ENCODE measurements at places on chromosomes 16 and 17.

DNA sequence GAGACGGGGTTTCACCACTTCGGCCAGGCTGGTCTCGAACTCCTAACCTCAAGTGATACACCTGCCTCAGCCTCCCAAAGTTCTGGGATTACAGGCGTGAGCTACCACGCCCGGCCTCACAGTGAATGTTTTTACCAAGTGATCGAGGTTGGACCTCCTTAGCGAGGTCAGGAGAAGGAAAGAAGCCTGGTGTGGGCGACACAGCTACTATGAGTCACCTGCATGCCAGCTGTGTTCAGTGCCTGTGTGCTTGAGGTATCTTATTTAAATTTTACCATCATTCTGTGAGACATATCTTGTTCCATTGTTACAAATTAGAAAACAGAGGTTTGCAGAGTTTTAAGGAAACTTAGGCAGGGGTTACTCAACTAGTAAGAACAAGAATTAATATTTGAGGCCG, 174.8 kb upstream of the DYNLRB2 start:
- no peak for DNase-seq

DNA sequence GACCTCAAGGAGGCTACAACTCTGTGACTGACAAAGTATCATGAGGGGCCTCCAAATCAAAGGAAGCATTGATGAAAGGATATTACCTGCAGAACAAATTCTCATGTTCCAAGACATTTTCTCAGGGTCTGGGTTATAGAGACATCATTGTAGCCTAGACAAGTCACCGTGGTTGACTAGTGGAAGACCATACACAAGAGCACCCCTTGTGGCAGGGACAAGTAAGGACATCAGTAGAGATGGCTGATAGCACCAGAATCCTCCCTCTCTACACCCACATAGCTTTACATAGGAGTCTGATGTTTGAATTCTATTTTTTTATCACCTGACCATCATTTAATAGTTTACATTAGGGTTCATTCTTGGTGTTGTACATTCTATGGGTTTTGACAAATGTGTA, 32.5 kb upstream of the CDH8 start:
- DNase-seq, result peak; percentile 26

- DNase-seq, result no peak
These were observed 10.9 kb downstream of the ZACN start for GRCh38 chr17:76089680-76090516.

DNA sequence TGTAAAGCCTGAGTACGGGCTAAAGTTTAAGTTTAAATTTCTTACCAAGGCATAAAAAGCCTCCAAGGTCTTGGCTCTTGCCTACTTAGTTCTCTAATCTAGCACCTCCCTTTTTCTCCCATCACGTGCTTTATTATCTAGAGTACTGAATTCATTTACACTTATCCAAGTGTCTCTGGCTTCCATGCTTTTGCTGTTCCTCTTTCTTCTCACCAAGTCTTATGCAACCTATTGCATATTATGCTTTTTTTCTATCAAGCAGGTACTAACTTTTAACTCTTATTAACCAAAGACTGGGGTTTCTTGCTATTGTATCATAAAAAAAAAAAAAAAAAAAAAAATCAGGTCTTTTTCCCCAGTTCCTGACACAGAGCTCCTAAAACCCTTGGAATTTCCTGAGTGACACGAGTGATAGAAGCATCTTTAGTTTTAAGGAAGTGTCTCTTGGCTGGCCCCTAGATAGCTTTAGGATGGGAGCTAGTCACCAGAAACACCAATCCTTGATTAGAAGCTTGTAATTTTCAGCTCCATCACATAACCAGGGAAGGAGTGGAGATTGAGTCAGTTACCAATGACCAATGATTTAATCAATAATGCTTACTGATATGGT, 44.9 kb downstream of the SSH2 start:
- DNase-seq, result no peak

DNA sequence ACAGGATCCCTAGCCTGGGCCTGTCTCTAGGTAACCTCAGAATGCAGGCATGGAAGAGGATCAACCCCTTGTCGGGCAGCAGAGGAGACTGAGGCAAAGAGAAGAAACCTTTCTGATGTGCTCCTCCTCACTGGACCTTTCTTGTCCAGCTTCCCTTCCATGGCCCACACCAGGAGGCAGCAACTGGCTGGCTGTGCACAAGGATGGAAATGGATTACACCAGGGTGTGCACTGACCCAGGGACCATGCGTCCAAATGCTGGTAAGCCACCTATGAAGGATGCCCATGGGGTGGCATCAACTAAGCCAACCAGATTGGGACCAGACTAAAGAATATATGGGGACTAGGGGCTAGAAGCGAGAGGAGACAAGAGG, 83.0 kb downstream of the N4BP1 start:
- DNase-seq, result no peak

DNA sequence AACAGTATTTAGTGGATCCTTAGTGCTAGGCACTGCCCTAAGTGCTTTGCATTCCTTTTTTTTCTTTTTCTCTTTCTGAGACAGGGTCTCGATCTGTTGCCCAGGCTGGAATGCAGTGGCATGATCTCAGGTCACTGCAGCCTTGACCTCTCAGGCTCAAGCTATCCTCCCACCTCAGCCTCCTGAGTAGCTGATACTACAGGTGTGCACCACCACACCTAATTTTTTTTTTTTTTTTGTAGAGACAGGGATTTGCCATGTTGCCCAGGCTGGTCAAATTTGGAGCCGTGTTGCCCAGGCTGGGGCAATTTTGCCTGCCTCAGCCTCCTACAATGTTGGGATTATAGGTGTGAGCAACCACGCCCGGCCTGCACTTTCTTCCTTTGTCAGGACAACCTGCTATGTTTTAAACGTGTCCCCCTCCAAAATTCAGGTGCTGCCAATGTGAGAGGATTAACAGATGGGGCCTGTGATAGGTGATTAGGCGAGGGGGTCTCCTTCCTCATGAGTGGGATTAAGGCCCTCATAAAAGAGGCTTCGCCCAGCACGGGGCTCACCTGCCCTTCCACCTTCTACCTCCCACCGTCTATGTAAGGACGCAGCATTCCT, 5.4 kb downstream of the NQO1 start:
- DNase-seq, result no peak

DNA sequence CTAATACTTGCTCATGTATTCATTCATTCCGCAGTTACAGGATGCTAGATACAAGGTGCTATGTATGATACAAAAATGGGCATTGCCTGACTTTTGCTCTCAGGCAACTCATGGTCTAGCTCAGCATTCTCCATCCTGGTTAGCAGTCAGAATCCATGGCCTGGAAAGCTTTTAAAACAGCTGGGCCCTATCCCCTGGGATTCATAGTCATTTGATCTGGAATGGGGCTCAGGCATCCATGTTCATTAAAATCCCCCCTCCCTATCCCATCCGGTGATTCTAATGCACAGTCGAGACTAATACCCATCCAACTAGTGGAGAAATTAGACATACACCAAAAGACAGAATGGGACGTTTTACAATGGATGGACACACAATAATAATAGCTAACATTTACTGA, 104.1 kb upstream of the TMEM132E start:
- no peak for DNase-seq

DNA sequence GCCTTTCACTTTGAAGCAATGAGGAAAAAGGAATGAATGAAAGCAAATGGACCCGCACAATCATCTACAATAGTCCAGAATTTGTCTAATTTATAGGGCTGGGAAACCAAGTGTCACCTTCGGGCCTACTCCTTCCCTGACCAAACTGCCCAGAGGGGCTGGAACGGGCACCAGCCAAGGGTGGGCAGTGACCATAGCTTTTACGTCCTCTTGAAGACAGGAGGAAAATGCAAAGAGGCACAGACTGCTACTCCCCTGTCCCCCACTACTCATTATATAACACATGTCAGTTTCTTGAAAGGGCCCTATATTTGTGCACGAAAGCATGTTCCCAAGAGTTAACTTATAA, 122.3 kb downstream of the ZFHX3 start:
- no peak for DNase-seq

GRCh38 chr16:12964461-12964860, 63.1 kb downstream of the SHISA9 start:
- no peak for DNase-seq

DNA sequence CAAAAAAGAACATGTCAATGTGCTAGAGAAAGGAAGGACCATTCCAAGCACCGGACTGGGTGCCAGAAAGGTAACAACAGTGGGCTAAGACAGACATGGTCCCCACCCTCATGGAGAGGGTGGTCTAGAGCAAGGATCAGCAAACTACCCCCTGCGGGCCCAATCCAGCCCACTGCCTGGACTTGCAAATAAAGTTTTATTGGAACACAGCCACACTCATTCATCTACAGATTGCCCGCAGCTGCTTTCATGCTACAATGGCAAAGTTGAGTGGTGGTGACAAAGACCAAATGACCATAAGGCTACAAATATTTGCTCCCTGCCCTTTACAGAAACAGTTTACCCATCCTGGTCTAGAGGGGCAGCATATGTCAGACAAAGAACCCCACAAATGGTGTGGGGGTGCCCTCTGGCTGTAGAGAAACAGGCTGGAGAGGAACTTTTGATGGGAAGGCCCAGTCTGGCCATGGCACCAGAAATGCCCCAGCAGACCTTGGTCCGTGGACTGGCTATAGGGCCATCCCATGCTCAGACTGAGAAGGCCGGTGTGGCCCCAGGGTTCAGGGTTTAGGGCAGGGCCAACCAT, 15.2 kb downstream of the CDH5 start:
- no peak for DNase-seq

DNA sequence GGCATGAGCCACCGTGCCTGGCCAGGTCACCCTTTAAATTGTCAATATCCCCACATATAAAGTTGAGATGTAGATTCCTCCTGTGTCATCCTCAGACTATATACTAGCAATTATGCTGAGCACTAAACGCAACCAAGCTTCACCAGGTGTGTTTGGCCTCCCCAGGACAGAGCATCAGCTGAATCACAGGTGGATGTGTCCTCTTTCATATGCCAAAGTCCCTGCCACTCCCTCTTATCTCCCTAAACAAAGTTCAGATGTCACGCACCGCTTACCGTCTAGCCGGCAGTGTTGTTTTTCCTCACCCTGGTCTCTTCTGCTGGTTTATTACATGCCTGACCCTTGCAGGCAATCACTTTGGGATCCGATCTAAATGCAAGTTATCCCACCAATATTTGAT, 43.8 kb upstream of the ARHGAP44 start:
- DNase-seq, result no peak

DNA sequence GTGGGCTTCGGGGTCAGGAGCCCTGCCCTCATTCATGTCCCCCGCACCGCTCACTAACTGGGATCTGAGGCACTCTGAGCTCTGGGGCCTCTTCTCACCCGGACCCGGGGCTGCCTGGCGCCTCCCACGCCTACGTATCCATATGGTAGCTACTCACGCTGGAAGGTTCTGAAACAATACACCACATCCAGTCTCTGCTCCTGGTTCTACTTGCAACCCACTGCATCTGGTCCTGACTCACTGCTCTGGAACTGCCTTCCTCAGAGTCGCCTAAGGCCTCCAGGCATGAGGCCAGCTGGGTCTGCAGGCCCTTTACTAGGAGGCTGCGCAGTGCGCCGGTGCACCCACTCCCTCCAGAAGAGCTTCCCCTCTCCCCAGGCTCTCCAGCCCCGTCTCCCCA, 18.1 kb downstream of the USP36 start:
- no peak for DNase-seq

DNA sequence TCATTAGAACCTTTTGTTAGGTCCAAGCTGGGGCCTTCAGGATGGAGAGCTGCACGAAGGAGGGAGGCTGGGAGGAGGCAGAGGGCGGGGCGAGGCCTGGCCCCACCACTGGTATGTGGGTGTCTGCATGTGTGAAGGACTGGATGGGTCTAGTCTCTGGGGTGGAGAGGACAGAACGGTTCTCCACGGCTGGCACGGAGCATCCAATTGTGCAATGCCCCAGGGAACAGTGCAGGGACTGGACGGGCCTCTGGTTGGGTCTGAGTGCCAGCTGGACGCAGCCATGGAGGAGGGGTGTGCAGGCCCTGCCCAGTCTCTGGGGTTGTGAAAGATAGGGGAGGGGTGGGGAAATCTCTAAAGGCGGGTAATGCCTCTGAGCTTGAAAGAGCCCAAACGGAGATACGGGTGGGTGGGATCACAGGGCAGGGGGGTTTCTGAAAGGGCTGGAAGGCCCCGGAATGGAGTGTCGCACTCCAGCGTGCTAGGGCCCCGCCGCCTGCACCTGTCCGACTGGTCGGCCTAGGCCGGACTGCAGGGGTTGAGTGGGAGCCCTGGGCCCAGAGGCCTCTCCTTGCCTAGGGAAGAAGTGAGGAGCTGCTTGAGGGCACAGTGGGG, 1.6 kb downstream of the PPL start:
- DNase-seq, result no peak

- peak; percentile 13 for DNase-seq
These were observed 370.0 kb downstream of the KCNJ2 start for GRCh38 chr17:70539132-70539924.

- DNase-seq, result no peak
These were observed 109.0 kb downstream of the USP31 start for GRCh38 chr16:23040246-23040645.

DNA sequence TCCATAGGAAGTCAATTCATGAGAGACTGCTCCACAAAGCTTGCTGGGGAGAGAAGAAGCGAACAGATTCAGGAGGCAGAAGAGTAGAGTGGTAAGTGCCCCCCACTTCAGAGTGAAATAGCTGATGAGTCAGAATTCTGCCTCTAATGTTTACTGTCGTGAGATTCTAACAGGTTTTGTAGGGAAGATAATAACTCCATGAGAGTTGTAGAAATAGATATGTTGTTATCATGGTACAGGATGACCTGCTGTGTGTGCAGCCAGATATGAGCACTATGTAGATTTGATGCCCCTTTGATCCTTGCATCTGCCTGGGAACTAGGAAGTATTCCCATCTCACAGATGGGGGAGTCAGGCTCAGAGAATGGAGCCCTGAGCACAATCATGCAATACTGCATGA, 502.4 kb upstream of the CDH11 start:
- DNase-seq, result no peak

DNA sequence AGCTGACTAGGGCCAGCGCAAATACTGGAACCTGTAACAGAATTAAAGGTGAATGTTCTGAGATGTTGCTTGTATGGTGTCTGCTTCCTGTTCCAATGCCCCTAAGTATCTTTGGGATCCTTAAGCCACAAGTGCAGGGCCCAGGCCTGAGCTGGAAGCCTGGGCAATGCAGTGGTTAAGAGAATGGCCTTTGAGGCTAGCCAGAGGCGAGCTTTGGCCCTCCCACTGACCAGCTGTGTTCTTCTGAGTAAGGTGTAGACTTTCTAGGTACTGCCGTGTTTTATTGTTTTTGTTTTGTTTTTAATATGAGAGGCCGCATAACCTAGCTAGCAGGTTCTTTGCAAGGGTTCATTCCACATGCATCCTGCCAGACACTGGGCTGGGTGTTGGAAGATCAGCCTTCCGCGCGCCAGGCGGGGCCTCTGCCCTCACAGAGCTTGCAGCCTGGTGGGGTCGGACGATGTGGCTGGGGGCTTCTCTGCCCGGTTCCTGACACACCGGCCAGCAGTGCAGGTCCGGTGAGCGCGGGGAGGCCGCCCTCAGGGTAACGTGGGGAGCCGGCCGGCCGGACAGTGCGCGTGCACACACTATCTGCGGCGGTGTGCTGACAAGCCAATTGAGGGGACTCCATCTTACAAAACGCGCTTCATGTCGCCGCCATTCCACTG, 551 bp upstream of the MLX start:
- DNase-seq, result no peak

DNA sequence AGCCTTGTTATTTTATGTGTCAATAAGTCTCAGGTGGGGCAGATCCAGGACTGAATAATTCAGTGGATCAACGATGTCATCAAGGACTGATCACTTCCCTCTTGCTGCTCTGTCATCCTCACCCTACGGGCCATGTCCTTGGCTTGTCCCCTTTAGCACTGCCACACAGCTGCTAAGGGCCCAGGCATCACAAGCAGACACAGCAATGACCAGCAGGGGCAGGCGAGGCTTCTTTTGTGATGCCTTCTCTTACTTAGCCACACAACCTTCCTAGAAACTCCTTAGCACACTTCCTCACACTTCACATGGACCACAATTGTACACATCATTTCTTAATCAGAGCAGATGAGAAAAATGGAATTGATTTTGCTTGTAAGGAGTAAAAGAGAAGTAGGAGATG, 356.3 kb upstream of the SOX9 start:
- DNase-seq, result peak; percentile 52

Data from iPS-NIHi11 (cell line).